ENCODE measurements at places on chromosomes 6 and 20.

DNA sequence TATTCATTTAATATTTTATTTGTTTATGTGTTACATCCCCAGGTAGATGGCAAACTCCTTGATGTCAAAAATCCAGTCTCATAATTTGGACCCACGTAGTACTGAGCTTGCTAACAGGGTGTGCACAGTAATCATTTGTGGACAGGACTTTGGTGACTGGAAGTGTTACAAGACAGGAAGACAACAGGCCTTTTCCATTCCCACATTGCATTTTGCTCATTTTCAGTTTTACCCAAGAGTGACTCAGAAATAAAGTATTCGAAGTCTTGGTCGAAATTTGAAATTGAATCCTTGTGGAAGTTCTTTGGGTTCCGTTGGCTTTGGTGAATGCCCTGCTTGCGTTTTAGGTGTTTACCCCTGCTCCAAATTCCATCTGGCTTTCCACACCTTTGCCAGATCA, 63.0 kb upstream of the THBS2 start:
- DNase-seq: no peak

DNA sequence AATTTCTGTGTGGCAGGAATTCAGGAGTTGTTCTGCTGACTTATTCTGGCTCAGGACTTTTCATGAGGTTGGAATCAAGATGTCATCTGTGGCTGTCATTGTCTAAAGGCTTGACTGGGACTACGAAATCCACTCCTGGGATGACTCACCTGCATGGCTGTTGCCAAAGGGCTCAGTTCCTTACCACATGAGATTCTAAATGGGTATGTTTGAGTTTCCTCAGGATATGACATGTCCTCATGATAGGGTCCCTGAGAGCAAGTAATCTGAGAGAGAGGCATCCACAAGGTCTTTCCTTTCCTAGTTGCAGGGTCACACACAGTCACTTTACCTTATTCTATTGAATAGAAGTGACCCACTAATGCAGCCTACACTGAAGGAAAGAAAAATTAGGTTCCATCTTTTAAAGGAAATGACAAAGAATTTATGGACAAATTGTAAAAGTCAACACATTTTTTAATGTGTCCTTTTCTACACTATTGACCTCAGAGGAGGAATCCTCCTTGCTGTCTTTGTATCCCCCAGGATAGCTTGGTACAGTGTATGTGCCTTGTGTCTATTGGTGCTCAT, 1025.0 kb upstream of the GJE1 start:
- DNase-seq: no peak

DNA sequence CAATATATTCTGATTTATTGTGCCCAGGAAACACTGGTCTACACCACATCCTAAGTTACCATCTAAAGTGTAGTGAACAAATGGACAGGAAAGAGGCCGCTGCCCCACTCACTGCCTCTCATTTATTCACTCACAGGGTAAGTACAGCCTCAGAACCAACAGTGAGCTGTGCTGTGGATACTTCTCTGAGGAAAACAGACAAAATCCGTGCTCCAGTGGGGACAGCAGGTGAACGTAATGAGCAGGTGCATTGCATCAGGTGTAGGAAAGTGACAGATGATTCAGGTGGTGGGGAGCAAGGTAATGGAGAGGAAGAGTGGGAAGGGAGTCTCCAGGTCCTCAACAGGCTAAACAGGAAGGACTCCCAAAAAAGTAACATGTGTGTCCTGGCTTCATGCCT, 8.4 kb upstream of the ULBP2 start:
- peak; percentile 34 for DNase-seq

- no peak for DNase-seq
These were observed 4.1 kb downstream of the ATP9A start for GRCh38 chr20:51763965-51764602.

- no peak for DNase-seq
These were observed 122.8 kb upstream of the B3GAT2 start for GRCh38 chr6:71079677-71080076.

DNA sequence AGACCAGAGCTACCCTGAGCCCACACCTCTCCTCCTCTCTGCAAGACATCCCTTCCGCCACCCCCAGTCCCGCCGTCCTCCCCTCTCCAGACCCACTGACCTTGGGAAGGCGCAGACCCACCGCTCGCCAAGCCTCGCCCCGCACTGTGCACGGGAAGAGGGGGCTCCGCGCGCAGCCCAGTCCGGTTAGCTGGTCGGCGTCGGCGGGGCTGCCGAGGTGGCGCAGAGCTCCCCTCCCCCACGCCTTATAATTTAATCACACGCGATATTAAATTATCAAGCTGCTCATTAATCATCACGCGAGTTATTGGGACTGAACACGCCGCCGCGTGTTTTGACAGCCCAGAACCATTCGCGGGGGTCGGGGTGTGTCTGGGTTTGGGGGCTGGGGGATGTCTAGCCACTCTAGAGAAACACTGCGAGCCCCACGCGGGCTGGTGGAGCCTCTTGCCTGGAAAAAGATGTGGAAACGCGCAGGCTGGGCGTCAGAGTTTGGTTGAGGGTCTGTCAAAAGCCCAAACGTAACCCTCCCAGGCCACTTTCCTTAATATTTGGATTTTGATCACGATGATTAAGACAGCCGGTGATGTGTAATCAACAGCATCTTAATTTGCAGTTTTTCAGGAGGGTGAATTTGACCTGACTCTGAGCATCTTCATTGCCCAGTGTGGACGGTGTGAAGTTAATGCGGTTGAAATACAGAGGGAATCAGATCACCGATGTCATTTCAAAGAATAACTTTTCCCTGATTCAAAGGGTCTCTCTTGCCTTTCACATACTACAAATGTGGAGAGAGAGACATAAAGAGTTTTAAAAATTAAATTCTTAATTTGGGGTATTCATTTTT, at the start of gene LINC00237:
Gene LINC00237 (minus strand): TSS at position 188 of the 847 bp plus-strand sequence.
- no peak for DNase-seq

DNA sequence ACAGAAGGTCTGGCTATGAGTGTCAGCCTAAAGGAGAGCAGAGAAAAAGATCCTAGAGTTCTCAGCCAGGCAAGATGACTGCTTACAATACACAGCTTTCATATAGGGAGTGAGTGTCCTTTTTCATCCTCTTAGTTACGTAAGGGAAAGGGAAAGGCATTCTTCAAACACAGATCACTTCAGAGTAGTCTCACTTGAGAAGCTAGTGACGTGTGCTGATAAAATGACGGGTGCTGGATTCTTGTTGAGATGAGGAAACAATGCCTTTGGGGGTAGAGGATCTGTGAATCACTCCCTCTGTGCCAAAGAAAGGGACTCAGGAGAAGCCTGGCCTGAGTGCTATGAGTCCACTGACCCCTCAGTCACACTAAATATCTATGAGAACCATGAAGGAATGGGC, 117.3 kb downstream of the QRSL1 start:
- DNase-seq: no peak

- no peak for DNase-seq
These were observed 557.4 kb upstream of the EYS start for GRCh38 chr6:66264376-66264775.

- DNase-seq: peak; percentile 22
These were observed 382 bp downstream of the MYH7B start for GRCh38 chr20:34956041-34956458.

GRCh38 chr6:167303675-167304625, 12.8 kb downstream of the UNC93A start:
- DNase-seq: no peak

DNA sequence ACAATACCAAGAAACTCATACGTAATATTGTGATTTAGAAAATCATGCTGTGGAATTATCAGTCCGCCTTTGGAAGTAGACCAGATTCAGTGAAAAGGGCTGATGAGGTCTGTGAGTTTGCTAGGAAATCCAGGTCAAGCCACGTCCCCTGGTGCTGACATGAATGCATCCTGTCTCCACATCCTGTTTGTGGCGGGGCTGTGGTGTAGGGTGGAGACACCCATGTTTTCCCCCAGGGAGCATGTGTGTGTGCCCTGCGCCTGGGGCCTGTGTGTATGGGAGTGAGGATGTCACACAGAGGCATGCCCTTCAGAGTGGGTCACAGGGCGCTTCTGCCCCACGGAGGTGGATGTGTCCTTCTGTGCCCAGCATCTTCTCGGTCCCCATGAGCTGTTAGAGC, 109.1 kb downstream of the SASH1 start:
- peak; percentile 67 for DNase-seq

DNA sequence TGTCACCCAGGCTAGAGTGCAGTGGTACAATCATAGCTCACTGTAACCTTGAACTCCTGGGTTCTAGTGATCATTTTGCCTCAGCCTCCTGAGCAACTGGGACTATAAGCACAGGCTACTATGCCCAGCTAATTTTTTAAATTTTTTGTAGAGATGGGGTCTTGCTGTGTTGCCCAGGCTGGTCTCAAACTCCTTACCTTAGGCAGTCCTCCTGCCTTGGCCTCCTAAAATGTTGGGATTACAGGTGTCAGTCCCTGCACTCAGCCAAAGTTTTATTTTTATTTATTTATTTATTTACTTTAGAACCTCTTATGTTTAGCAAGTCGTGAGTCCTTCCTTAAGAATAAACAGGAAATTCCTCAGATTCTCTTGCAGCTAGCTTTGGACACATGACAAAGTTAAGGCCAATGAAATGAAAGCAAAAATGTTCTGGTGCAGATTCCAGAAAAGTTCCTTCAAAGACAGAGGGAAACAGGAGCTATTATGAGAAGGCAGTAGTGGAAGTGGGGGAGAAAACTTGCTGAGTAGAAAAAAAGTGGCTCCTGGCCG, 19.1 kb downstream of the PIM1 start:
- DNase-seq: no peak

DNA sequence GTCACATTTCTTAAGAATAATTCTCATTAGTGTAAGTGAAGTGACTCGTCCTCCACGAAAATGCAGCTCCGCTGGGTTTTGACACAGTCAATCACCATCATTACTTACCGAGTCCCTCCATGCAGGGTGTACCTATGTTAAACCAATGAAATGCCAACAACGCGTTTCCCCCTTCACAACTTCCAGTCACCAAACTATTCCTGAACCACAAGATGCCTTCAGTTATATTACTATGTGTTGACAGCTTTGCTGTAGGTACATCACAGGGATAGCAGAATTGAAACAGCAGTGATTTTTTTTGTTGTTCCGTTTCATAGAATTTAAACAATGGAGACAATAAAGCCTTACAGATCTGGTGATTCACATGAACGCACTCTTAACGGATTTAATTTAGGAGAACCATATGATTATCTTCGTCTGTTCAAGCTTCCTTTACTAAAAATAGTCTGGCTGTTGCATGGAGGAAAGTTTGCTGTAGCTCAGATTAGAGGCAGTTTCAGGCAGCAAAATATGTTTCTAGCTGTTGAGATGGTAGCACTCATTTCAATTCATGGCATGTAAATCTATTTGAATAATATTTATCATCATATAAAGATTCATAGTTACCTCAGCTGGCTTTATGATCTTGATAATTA, 652.8 kb downstream of the PRKN start:
- DNase-seq: no peak

- no peak for DNase-seq
These were observed 813.0 kb downstream of the DHX35 start for GRCh38 chr20:39775110-39775509.

- DNase-seq: no peak
These were observed 107.7 kb upstream of the DTNBP1 start for GRCh38 chr6:15770347-15771143.

DNA sequence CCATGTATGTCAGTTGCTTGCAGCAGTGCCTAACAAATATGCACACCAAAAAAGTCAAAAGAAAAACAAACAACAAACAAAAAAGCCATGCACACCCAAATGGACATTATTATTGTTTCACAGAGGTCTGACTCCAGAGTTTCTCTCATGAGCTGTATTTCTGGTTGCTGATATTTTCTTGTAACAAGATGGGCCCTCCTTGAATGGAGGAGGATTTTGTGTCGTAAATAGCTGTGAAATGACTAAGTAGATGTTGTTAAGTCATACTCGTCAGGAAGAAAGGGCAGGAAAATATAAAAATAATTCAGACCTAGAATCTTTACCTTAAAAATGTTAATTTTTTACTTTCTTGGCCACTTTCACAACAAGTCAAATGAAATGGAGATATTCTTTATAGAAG, 96.0 kb downstream of the PLEKHG1 start:
- no peak for DNase-seq

DNA sequence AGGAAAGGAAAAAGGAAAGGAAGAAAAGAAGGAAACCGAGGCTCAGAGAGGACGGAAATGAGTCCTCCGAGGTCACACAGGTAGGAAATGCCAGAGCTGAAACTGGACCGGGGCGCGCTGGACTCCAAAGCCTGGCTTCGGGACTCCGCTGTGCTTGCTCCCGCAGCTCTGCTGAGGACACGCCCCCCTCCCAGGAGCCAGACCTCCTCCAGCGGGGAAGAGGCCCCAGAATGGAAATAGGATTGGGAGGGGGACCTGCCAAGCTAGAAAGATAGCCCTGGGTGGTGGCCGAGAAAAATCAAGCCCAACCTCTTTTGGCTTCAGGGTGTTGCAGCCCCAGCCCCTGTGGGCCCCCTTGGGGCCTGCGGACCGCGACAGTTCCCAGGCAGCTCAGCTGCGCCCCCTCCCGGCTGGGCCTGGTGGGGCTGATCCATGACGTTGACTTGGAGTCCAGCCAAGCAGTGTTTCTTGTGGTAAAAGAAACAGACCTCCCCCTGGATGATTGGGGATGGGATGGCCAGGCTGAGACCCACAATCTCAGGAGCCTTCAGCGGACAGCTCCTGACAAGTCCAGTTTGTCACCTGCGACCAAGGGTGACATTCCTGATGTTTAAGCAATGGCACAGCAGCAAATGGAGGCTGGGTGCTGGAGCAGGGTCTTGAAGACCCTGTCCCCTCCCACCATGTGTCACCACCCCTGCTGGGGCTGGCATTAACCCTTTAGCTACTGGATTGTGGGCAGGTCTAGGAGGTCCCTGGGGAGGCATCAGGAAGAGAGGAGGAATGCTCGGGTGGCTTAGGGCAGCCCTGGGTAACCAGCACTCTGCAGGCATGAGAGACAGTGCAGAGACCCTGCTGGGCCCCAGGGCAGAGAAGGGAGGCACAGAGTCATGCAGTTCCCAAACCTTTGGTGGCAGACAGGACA, 55.4 kb downstream of the RIPOR3 start:
- DNase-seq: peak; percentile 80

GRCh38 chr6:85552652-85553051, 41.0 kb downstream of the SNX14 start:
- no peak for DNase-seq

- no peak for DNase-seq
These were observed 105.2 kb downstream of the TFAP2A start for GRCh38 chr6:10309457-10310329.

DNA sequence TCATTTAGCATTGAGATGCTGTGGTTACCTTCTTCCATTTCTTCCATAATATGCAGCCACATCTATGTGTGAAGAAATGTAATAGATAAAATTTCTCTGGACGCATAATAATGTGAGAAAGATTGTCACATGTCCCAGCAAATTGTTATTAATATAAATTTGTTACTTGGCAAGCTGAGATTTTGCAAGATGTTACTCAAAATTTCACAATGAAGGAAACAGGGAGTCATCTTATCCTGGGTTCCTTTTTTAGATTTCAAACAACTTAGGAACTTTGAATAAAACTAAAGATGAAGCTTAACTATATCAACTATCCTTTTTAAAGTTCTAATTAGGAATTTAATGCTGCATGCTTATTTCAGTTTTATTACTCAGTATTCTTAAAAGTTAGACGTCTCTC, 3.6 kb downstream of the ESR1 start:
- DNase-seq: no peak

All from activated effector memory CD4-positive, alpha-beta T cell treated with anti-CD3 and anti-CD28 coated beads, Interleukin-2, amount 50 U/mL, for 16 hours (primary cell).